ENCODE measurements at places on chromosomes 7 and 10.

DNA sequence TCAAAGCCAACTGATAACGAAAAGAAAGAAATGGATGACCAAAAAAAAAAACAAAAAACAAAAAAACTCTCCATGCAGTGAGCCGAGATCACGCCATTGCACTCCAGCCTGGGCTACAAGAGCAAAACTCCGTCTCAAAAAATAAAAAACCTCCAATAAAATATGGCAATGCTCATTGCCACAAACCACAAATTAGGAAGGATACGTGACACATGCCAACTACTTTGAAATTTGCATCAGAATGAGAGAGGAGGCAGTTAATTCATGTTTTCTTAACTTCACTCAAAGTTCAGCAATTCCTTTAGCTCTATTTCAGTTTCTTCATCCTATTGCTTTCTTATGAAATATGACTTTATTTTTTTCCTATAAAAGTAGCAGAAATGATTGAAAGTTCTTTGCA lies 398.1 kb upstream of the C7orf33 start:
- DNase-seq: no peak

- no peak for DNase-seq
Observed at GRCh38 chr7:155579565-155579964, 33.2 kb upstream of the CNPY1 start.

GRCh38 chr7:115585015-115585718 lies 445.4 kb downstream of the TFEC start:
- DNase-seq: no peak

- no peak for DNase-seq
Observed at GRCh38 chr7:143300959-143301935, 13.1 kb downstream of the CASP2 start.

GRCh38 chr10:33008499-33009243 lies 50.6 kb upstream of the ITGB1 start:
- DNase-seq: no peak

GRCh38 chr7:158499082-158499455 lies 88.6 kb downstream of the PTPRN2 start:
- no peak for DNase-seq

- no peak for DNase-seq
Observed at GRCh38 chr10:7526017-7526400, 115.2 kb upstream of the SFMBT2 start.

- no peak for DNase-seq
Observed at GRCh38 chr10:113133497-113134115, 183.6 kb downstream of the TCF7L2 start.

DNA sequence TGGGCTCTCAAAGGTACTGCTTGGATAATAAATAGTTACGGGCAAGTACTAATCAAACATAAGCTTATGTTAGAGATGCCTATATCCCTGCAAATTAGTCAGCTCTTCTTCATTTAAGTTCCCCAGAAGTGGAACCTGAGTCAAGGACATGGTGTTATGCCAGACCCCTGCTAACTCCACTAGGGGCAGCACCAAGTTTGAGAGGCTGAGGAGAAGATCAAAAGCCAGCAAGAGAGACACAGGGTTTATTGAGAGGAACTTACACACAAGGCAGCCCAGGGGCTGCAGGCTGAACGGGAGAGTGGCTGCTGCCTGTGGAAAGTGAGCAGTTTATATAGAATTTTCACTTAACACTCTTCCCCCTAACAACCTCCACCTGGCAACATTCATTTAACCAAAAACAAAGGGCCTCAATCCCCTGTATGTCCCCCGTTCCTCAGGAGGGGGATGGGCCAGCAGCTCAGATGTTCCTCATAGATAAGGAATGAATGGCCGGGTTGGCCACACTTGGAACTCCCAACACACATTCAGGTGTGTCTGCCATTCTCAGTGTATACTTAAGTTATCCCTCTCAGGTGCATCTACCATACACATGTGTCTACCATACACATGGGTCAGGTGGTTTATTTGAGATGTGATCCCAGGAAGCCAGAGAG lies 62.6 kb upstream of the GHITM start:
- DNase-seq: no peak

- DNase-seq: no peak
Observed at GRCh38 chr10:21807180-21807579, 196.3 kb downstream of the DNAJC1 start.

- DNase-seq: no peak
Observed at GRCh38 chr10:3700531-3701076, 84.4 kb downstream of the KLF6 start.

DNA sequence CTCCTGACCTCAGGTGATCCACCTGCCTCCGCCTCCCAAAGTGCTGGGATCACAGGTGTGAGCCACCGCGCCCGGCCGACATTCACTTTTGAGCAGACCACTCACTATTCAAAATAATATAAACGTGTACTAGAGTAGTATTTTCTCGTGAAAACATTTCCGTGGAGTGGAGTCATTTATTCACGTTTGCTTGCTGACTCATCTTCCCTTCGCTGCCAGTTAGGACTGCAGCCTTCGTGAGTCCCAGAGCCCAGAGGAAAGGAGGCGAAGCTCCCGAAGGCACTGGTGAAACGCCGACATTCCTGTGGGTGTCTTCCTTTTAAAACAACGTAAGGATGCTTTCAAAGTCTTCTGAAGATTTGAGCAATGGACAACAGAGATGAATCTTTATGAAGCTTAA lies 10.9 kb upstream of the INPP5A start:
- no peak for DNase-seq

- peak; percentile 22 for DNase-seq
Observed at GRCh38 chr7:132160611-132161532, 415.4 kb downstream of the PLXNA4 start.

GRCh38 chr10:119724593-119725516 lies 995 bp upstream of the INPP5F start:
- no peak for DNase-seq

DNA sequence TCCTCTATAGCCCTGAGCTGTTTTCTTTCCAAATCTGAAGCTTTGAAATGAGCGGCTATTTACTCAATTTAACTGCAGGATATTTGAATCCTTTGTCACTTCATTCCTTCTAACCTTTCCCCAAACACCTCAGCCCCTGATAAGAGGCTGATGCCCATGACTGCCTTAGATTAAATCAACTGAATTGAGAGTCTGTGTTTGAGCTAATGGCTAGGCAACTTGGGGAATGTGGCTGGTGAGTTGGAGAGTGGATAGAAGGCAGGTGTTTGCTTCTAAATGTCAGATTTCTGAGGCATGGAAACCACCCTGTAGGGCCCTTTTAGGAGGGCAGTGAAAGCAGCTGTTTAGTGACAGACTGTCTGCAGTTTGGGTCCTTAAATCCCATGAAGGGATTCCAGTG lies 759.9 kb downstream of the LRMDA start:
- no peak for DNase-seq

- no peak for DNase-seq
Observed at GRCh38 chr7:149616898-149617297, 119.3 kb upstream of the ZNF746 start.

GRCh38 chr10:102493771-102494170 lies 8.7 kb downstream of the ACTR1A start:
- no peak for DNase-seq

GRCh38 chr7:94412762-94413322 lies 18.1 kb downstream of the COL1A2 start:
- DNase-seq: no peak

GRCh38 chr7:104967595-104967994 lies 46.4 kb upstream of the KMT2E start:
- no peak for DNase-seq

GRCh38 chr7:30176463-30177109 lies 41.8 kb downstream of the MTURN start:
- no peak for DNase-seq

DNA sequence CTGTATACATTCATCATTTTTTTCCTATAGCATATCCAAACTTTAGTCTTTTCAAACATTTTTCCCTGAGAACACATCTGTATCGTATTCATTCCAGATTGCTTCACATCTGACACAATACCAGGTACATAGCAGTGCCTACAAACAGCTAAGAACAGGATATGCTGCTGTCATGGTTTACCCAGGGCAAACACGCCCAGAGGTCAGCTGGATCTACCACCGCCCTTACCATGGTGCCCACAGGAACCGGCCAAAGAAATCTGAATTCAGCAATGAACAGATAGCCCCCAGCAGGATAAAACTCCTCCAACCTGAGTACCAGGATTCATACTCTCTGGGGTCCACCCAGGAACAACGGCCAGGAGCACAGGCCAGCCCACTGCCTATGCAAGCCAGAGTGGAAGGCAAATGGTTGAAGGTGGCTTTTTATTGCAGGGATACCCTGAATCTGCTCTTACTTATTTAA lies 43.0 kb downstream of the TNS3 start:
- DNase-seq: no peak

- no peak for DNase-seq
Observed at GRCh38 chr10:61049386-61049785, 105.4 kb upstream of the RHOBTB1 start.
